ENCODE measurements at places on chromosomes 11 and 22.

DNA sequence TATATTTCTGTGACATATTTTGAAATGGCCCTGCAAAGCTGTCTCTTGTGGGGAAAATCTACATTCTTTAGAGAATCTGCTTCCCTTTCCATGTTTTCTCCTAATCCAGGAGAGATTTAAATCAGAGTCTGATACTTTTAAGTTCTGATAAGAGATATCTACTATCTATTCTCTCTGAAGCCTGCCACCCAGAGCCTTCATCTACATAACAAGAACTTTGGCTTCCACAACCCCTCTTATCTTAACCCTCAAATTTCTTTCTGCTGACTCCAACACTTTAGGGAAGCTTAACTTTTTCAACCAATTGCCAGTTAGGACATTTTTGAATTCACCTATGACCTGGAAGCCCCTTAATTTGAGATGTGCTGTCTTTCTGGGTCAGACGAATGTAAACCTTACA lies 965.2 kb downstream of the TBC1D22A start:
- no peak for DNase-seq

GRCh38 chr22:44915441-44915840 lies 94.4 kb downstream of the PHF21B start:
- DNase-seq, result no peak

DNA sequence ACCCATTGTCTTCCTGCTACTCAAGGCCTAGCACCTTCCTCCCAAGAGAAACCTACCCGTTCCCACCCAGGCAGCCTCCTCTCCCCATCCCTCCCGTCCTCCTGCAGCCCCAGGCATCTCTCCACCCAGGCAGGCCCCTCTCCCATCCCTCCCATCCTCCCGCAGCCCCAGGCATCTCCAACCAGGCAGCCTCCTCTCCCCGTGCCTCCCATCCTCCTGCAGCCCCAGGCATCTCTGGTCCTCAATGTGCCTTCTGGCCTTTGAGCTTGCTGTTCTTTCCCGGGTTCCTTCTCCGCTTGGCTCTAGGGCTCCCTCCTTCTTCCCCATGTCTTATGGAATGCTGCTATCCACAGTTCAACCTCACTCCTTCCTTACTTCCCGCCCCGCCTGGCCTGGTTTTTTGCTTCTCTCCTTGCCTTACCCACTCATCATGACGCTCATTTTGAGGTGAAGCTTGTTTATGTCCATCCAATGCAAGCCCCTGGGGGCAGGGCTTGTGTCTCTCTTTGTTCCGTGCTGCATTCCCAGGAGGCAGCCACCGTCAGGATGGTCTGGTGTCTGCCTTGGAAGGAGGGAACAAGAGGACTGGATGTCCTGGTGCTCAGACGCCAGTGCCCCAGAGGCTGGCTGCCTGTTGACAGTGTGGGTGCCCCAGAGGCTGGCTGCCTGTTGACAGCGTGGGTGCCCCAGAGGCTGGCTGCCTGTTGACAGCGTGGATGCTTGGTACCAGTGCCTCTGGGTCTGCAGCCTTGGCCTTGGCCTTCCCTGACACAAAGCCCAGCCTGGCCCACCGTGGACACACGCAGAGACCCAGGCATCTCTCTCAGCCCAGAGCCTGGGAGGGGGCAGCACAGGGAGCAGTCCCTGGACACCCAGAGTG lies 815.7 kb downstream of the BRD1 start:
- no peak for DNase-seq

DNA sequence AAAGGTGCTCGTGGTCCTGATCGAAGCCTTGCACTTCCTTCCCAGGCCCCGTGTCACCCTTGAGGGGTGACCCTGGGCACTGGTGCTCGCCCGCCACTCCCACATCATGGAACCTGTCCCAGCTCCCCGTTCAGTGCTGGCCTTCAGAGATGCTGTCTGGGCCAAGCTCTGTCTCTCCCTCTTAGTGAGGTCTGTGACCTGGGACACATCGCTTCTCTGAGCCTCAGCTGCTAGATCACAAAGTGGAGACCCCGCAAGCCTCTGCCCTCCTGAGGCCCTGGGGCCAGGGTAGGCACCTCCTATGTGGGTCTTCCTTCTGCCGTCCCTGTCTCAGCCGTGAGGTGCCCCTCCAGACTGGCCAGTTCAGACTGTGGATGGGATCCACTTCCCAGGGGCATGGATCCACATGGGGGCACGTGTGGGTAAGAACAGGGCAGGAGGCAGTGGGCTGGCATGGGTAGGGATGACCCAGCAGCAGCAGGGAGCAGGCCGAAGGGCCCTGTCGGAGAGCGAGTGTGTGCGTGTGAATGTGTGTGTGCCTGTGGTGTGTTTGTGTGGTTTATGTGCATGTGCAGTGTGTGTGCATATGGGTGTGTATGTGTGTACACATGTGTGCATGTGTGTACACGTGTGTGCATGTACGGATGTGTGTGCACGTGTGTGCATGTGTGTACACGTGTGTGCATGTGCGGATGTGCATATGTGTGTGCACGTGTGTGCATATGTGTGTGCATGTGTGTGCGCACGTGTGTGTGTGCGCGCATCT lies 1073.7 kb downstream of the BRD1 start:
- DNase-seq, result no peak

- no peak for DNase-seq
These were observed 86.9 kb downstream of the INSC start for GRCh38 chr11:15201586-15201985.

DNA sequence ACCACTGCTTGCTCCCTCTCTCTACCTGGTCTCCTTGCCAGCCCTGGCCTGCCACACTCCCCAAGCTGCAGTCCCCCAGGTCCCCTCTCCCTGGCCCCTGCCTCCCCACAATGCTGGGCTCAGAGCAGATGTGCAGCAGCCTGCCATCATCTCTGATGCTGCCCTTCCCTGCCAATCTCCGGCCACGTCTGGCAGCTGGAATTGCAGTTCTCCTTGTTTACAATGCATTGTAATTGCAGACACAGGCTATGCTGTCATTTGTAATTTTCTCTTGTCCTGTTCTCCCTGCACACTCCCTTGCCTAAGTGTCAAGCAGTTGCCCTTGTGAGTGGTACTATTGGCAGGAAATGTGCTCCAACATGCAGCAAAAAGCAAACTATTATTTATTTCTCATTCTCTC lies 222.3 kb downstream of the NTM start:
- no peak for DNase-seq

DNA sequence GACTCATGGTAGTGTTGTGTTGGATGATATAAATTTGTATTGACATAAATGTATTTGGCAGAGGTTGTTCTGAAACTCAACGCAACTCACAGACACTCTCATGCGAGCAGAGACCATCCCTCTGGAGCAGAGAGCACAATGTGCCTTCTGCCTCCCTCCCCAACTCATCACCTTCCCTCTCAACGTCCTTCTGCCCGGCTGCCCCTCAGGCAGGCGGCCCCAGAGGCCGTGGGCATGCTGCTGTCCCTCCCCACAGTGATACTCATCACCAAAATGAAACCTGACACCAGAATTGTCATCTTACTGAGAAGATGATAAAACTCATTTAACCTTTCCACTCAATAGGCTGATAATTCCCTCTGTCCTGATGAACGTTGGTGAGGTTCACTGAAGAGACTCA lies 260.6 kb downstream of the ETS1 start:
- no peak for DNase-seq

GRCh38 chr11:86124251-86125233 lies 55.7 kb upstream of the PICALM start:
- peak; percentile 87 for DNase-seq

- peak; percentile 68 for DNase-seq
These were observed 492 bp downstream of the JHY start for GRCh38 chr11:122882857-122883645.

All from Caco-2 (cell line).